COR-L47 (cell line): ENCODE measurements at places on chromosomes 11 and 22.

DNA sequence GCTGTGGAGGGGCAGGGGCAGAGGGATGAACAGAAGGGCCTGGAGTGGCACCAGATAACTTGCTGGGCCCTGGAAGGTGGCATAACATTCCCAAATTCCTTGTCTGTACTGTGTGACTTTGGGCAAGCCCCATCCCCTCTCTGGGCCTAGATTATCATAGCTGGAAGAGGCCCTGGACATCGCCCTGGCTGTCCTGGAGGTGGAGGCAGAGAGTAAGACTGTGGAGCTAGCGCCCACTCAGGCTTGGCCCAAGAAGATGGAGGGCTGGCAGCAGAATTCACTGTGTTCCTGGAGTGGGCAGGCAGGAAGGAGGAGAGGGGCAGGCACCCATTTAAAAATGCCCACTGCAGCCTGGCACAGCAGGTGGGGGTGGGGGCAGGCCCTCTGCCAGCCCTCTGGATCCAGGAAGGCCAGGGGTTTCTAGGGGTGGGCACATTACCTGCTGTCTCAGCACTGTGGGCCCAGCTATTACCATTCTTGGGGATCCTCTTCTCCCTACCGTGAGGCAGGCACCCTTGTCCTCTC, 22.6 kb downstream of the ARHGEF17 start:
- DNase-seq, result no peak

- no peak for DNase-seq
Observed at GRCh38 chr22:31584804-31585160, 77.2 kb downstream of the PISD start.

GRCh38 chr11:59776210-59777066, 21.3 kb downstream of the STX3 start:
- no peak for DNase-seq

DNA sequence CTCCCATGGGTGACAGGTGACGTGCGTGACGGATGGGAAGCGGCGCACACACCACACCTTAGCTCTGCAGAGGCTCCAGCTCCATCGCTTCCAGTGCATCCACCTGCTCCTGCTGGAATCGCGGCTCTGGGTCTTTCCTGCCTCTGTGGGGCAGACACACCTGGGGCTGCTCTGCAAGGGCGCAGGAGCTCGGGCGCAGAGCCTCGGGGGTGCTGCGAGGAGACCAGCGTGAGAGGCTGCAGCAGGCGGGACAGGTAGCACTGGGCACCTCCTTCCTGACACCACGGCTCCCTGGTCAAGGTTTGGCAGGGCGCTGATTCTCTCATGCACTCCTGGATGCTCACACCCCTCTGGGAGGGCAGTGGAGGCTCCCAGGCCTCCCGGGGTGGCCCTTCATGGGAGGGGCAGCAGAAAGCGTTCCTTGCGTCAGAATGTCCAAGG, 1494.3 kb downstream of the BRD1 start:
- DNase-seq, result no peak

GRCh38 chr11:67055812-67056211, 835 bp upstream of the RHOD start:
- DNase-seq, result no peak

DNA sequence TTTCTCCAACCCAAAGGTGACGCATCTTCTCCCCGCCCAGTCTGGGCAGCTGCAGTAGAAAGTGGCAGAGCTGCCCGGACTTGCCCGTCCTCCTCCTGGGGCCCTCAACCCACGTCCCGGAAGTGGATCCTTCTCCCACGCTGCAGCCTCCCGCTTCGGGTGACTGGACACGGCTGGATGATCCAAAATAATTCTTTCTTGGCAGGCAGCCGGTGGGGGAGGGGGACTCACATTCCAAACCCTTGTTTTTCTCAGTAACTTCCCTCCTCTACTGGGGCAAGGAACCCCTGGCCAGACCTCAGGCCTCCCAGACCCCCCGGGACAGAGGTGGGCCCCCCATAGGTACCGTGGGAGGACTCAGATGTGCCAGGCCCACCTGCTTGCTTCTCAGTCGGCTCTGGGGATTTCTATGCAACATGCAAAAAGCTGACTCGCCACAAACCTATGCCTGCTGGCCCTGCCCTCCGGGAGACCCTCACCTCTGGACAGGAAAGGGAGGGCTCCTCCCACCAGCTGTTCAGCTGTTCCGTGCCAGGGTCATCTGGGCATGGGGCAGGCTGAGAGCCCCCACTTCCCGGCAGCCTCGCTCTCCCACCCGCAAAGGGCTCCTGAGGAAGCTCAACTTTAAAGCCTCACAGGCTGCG, 1.4 kb downstream of the PLXNB2 start:
- peak; percentile 79 for DNase-seq

- DNase-seq, result no peak
Observed at GRCh38 chr22:17412232-17412631, 43.0 kb downstream of the CECR2 start.

DNA sequence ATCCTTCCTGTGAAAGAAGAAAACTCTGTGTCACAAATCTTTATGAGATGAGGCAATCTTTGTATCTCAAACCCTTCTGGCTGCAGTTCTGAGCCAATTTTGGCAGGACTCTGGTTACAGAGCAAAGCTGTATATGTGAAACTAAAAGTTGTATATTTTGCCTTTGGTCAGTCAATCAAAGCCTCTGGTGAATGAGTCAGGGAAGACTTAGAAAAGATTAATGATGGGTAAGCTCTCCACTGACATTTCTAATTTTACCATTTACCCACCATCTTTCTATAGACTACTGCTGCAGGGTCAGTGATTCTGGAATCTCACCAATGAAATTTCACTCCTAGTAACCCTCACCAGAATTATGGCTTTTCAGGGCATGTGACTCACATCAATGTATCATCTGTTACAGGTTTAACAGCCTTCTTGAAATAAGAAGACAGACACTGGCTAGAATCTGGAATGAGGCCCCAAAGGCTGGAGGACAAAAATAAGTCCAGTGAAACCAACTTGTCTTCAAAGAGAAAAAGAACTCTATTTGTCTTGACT, 43.3 kb downstream of the USP35 start:
- DNase-seq, result no peak

DNA sequence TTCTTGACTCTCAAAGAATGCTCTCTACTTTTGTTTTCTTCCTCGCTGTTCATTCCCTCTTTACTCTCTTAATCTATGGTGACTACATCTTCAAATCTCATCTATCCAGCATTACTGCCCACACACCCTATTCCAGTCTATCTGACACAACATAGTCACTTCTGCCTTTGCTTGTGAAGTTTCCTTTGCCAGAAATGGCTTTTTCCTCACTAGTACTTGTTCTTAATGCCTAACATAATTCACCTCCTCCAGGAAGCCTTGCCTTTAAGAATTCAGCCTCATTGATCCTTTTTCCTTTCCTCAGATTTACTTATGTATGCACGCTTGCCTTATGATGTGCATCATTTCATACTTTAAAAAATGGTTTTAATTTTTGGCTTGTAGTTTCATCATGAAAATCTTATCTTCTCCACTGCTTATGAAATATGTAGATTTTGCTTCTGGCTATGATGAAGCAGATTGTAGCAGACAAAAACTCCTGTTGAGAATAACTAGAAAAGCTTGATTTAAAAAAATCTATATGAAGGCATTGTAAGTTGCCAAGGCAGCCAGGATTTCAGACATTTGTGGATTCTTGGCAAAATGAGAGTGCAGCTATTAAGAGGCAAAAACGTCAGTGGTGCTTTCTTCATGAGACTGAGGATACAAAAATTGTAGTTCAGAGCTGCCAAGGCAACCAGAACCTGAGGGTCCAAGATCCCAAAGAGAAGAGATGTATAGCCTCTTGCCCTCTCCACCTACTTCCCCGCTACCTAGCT, 31.8 kb downstream of the RNF169 start:
- DNase-seq, result no peak

DNA sequence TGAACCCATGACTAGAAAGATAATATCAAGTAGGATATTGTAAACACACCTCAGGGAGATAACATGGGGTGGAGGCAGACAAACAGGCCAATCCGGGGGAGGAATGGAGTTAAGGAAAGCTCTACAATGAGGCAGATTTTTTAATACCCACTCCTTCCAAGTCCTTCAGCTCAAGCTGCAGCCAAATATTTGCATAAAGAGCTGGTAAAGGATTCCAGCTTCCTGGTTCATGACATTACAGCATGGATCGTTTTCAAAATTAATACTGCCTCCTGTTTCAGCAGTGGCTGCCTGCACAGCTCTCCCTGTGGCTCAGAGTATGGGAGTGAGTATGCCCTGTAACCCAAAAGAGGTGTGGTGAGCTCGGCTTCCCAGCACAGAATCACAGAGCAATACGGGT, 5.1 kb downstream of the POU2AF3 start:
- DNase-seq, result no peak

GRCh38 chr11:60872961-60873524, 5.7 kb downstream of the ZP1 start:
- no peak for DNase-seq

DNA sequence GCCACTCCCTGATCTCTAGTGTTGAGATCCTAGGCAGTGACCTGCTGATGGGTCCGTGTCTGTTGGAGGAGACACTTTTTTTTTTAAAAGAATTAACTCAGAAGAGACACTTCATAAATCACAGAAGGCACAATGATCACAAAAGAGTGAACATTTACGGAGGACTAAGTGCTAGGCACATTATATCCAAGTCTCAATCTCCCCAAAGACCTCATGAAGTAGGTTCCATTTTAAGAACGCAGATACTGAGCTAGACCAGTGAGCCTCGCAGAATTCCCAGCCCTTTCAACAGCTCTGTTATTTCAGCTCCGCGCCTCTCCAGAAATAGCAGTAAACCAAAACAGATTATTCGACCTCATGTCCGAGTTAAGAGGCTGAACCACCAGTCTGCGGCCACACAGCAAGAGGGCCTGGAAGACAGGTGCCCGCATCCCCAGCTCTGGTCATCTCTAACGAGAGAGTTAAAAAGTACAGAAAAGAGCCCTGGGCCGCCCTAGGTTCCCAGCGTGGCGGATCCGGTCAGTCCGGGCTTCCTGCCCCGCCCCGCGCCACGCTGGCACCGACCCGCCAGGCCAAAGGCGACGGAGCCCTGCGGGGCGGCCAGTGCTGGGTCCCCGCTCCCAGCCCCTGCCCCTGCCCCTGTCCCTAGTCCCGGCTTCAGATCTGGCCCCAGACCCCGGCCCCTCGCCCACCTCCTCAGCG, 612 bp downstream of the XBP1 start:
- DNase-seq, result no peak

DNA sequence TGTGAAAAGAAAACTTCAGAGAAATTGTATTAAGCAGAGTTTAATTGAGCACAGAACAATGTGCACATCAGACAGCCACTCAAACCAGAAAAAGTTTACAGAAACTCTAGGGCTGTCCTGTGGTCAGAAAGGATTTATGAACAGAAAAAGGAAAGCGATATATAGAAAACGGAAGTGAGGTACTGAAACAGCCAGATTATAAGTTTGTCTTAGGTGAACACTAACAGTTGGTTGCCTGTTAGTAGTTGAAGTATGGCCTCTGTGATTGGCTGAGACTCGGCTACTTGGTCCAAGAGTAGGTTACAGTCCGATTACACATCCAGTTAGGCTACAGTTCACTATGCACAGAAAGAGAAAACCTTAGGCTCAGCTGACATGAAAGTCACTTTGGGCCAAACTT, 1232.5 kb upstream of the RAG2 start:
- no peak for DNase-seq

DNA sequence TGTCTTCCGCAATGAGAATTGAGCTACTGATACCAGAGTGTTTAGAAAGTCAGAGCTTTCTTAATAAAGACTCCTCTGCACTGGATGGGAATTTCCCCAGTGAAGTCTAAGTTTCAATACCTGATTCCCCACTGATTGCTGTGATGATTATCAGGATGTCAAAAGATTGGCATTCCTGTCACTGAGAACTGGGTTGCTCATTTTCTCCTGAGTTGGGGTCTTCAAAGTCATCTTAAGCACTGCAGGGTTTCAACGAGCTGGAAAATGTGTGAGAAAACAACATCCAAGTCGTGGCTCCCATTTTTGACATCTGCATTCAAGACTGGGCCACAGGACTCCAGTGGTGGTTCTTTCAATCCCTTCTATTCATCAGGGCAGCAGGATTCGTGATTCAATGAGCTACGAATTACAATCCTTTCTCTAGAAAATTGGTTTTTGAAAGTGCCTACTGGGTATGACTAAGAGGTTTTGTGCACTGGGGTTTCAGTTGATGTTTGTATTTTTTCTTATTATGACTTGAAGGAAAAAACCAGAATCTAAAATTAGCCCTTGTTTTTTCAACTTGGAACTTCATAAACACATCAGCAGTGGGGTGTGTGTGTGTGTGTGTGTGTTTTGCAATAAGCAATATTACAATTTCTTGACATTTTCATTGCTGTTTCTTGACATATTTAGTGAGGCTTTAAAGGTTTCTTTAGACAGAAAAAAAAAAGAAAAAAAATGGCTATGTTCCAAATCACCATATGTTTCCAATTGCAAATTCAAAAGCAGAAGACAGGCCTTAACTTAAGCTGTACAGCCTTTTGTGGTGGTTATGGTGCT, 233.0 kb downstream of the FAM76B start:
- no peak for DNase-seq

DNA sequence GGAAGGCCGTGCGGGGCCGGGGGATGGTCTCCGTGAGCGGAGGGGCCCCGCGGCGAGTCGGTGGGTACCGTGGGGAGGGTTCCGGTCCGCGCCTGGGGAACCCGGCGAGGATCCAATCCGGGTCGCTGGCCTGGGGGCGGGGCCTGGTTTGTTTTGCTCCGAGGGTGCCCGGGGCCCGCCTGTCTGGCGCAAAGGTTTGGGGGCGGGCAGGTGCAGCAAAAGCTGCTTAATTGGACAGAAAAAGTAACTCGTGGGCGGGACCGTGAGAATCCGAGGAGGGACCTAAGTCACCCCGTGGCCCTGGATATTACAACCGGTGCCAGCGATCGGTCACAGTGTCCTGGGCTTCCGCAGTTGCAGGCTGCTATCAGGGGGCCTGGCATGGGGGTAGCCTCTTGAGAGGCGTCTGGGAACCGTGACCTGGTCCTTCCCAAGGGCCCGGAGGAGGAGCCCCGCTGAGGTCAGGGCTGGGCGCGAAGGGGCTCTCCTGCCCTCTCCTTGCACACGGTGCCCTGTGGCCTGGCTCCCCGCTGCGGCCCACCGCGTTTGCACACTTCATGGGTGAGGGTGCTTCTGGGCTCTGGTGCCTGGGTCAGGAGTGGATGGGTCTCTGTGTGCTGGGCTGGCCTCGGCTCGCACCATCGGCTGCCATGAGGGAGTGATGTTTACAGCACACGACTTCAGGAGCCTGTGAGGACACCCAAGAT, 1.4 kb downstream of the PNPLA2 start:
- peak; percentile 82 for DNase-seq

DNA sequence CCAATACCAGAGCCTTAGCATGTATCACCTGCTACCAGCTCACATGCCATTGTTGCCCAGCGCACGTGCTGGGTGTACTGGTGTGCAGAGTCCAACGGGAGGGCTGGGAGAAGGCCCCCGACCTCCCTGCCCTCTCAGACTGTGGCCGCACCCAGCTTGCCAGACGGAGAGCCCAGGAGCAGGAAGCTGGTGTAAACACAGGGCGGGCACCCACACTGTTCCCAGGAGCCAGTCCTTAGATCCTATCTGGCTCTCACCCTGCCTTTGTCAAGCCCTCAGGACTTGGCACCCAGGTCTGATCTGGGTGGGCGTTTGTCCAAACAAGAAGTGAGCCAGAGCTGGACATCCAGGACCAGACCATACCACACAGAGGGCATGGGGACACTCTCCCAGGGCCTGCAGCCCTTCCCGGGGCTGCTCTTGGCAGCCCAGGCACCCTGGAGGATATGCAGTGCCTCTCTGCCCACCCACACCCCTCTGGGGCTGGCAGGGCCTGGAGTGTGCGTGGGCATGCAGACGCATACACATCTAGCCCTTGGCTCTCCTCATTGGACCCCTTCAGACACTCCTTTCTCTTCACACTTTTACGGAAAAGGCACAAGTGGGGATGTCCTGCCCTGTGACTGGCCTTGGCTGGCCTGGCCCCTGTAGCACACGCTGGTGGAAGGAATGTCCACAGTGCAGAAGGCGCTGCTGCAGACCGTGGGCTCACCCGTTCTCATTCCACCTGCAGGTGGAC, 19.9 kb upstream of the CLDN5 start:
- no peak for DNase-seq
